ENCODE measurements at places on chromosomes 4 and X.

DNA sequence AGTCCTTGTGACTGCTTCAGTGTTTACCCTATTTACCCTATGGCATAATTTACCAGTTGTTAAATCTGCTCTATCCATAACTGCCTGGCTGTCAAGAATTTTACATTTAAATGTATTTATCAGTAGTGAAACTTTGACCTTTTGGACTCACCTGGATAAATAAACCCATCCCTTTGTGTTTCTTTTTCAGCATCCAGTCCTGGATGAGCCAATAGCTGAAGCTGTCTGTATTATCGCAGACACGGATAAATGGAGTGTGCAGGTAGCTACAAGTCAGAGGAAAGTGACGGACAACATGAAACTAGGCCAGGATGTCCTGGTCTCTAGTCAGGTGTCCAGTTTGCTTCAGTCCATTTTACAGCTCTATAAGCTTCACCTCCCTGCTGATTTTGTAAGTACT lies 122.4 kb downstream of the FNIP2 start:
- DNase-seq = no peak

- DNase-seq = peak; percentile 2
Observed at GRCh38 chrX:55161581-55161980, 58.6 kb upstream of the PAGE5 start.

GRCh38 chr4:126965877-126966276 lies 666.9 kb upstream of the INTU start:
- DNase-seq = no peak

DNA sequence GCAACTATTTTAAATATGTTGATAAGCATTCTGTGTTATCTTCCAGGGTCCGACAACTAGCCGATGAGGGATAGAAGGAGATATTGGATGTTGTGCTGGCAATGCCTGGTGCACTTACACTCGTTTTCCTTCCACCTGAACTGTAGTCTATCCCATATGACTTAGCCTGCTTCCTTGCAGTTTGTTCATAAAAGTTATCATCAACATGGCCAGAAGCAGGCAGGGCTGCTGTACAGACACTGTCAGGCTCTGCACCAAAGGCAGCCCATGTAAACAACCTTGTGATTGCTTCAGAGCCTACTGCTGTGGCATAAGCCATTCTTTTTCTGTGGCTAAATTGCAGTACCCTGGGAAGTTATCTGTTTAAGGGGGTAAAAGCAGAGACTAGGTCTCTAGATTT lies 1.6 kb downstream of the MAPK10 start:
- no peak for DNase-seq

DNA sequence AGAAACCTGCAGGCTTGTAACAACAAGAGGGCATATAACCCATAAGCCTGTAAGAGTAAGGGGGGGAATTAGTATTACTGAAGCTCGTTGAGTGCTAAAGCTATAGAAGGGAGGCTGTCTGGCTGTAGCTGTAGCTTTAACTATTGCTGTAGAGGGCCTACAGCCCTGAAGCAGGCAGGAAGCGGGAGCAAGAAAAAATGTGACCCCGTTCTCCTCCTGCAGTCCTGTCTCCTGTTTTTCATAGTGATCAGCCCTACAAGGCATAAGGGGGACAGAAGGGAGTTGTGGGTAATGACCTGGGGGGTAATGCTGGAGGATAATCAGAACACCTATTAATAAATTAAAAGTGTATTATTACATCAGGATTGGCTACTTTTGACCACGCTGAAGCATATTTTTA lies 206.9 kb upstream of the MAB21L2 start:
- no peak for DNase-seq

DNA sequence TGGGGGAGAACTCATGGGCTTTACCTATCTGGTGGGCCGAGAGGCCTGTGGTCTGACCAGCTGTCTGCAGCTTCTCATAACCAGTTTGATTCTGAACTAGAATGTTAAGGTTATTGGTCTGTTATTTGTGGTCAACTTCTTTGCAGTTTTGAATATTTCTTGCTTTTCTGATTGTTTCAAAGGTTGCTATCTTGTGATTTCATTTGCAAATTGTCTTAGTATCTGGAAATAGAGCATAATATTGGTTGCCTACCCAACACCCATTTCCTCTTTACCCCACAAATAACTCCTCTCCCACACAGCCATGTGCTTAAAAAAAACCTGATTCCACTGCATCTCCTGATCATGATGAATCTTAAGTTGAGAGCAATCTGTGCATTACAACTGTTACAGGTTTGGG lies 39.1 kb upstream of the BMP2K start:
- no peak for DNase-seq

DNA sequence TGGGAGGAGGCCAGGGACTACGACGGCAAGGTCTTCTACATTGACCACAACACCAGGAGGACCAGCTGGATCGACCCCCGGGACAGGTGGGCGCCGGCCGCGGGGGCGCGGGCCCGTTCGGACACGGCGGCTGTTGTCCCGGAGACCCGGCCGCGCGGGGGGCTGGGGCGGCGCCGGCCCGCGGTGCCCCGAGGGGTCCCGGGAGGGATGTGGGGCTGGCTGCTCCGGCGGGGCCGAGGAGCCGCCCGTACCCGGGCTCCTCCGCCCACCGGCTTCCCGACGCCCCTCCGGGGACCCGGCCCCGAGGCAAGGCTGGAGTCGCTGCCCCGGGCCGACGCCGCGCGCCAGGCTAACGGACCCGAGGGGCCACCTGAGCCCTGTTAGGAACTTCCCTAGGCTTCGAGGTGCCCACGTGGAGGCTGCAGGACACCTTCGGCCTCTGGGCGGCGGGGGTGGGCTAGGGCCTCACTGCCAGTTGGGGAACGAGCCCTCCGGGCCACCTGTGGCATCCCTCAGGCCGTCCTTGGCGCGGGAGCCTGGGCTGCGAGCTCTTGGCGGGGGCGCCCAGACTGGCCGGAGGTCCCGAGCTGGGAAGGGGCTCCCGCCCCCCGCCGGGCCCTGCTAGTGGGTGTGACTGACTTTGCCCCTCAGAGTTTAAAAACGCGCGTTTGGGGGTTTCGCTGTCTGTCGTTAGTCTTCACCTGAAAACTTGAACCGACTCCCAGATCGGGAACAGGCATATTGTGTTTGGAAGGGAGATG lies 660 bp downstream of the WWC2 start:
- DNase-seq = peak; percentile 69

- no peak for DNase-seq
Observed at GRCh38 chr4:51963841-51964517, 56.2 kb downstream of the LRRC66 start.

GRCh38 chr4:126976850-126977632 lies 655.7 kb upstream of the INTU start:
- peak; percentile 15 for DNase-seq

DNA sequence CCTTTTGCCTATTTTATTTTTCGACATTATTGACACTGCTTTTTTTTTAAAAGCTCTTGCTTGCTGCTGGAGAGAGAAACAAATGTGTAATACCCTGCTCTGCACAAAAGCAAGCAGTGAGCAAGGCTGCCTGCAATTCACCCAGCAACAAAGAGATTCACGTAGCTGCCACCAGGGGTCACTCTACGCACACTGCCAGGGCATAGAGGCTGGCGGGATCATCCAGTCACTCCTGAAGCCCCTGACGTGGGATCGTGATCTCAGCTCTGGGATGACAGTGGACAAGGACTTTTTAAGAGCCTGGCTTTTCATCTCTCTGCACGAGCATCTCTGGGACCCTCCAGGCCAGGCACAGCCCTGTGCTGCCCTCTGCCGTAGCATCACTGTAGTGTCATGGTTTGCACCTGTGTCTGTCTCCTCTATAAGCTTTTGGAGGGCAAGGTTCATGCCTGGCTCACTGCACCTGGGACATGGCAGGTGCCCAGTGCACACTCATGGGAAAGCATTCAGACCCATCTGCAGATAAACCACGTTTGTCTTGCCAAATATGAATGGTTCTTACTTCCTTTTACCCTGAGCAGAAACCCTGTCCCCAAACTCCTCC lies 19.8 kb downstream of the C4orf50 start:
- peak; percentile 73 for DNase-seq

DNA sequence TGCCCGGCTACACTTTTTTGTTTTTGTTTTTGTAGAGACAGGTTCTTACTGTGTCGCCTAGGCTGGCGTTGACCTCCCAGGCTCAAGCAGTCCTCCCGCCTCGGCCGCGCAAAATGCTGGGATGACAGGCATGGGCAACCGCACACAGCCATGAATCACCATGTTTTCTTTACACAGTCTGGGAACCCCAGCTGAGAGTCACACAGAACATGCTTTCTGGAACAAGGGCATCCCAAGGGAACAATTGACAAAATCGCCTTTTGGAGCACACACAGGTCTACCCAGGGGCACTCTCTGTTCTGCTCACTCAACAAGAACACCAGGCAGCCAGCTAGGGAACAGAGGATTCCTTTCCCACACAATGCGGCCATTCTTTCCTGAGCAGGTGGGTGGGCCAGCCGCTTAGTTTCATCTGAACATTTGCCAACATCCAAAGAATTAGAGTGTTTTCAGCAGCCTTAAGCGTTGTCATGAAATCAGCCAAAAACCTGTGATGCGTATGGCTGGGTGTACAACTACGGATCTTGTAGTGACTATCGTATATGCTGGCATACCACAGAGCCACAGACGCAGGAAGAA lies 15.7 kb downstream of the PRKX start:
- DNase-seq = no peak

DNA sequence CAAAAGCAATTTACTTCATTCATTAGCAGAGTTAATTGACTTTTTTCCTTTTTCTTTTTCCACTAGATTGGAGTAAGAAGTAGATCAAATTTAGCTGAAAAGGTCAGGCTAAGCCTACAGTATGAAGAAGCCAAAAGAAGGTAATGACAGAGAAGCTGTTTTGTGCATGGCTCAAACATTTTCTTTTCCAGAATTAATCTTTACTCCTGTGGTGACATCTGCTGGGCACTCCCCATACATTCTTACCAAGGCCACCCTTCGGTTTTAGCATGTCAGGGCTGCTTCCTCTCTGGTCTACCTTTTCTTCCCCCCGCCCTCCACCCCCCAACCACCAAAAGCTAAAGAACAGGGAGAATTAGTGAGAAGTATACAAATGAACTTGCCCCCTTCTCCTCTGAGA lies 70.2 kb downstream of the CLDN22 start:
- peak; percentile 35 for DNase-seq

DNA sequence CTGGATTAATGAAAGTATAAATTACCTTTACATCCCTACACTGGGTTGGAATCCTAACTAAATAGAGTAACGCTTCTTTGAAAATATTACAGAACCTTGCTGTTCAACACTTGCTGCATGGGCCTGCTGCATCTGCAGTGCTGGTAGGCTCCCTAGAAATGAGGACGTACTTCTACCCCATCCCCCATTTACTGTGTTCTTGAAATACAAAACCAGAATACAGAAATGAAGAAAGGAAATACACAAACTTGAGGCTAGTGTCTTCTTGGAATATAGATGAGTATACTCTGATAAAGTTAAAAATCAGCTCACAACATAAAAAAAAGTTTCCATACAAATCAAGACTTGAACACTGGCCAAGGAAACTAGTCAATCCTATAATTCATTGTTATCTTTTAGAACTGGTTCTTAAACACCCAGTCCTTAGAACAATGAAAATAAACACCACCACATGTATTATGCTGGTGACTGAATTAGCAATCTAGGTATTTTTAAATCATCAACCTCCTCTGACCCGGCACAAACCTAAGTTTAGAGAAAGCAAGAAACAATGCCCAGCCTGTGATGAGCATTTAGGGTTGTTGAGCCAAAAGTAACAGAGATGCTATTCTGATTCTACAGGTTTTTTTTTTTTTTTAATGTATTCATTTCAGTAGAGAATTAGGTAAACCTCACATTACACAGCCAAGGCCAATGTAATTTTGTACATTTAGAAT lies 49.7 kb downstream of the ATP8A1 start:
- no peak for DNase-seq

DNA sequence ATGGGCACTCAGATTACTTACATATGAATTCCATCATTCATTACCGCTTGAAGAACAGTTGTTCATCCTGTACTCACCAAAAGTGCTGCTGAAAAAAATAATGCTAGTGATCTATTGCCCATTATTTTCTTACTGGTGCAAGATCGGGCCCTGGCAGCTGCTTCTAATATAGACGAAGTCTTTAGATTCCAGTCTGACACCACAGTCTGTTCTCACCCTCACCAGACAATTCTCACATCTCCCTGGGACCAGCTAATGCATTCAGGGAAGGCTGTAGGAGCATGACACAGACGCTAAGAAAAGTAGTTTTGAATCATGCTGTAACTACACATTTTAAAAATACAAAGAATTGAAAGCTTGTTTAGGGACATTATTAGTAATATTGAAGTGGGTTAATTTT lies 13.8 kb downstream of the GEMIN8 start:
- no peak for DNase-seq

DNA sequence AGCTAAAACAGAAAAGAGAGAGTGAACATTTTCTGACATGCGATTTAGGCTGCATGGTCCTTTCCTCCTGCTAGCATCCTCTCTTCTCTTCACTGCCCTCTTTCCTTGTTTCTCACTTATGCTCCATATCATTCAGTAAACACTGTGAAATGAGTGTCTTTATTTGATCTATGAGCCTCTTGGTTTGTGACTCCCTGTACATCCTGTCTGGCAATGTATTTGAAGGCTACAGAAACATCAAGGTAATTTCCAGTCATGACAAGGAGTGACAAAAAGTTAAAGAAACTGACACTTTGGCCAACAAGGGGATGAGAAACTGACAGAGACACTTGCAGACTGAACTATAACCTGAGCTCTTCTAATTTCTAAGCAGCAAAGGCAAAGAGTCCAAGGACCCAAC lies 8.7 kb downstream of the FTHL17 start:
- DNase-seq = no peak

All from endothelial cell (in vitro differentiated cells).